Stimulated activated CD4-positive, alpha-beta T cell treated with anti-CD3 and anti-CD28 coated beads, Interleukin-12 subunit alpha, Interleukin-12 subunit beta, amount 100 ng/mL, for 48 hours (primary cell): ENCODE measurements at places on chromosomes 5 and 9.

GRCh38 chr5:52767217-52767743 is 20.4 kb upstream of the ITGA1 start:
- no peak for DNase-seq

DNA sequence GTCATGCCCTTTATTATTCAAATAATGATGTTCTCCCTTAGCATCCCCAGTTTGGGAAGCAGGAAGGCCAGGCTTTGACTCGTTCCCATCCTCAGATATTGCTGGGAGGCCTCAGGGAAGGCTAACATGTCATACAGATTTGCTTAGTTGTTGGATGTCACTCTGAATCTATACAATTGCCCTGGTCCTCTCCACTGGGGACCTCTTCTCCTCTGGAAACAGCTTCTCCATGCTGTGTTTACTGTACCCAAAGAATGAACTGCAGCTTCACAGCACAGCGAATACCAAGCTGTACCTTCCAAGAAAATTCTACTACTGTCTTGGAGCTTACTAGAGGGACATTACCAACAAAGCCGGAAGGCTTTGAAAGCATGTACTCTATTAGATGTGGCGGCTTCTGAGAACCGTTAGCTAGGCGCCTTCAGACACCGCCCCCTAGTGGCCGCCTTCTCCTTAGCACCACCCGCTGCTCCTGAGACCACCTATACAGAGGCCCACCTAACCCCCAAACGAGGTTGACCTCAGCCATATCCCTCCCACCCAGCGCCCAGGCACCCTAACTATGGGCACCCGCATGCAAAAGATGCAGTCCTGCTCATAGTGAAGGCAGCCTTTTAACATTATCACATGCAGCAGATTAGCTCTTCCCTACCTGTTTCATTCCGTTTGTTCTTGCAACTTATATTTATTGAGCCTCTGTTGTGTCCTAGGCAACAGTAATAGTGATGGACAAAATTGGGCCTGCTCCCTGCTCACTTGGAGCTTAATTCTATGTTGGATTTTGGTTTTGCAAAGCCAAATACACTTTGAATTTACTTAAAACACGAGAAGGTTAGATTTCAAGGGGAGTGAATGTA is 34.9 kb upstream of the FOXI1 start:
- no peak for DNase-seq

DNA sequence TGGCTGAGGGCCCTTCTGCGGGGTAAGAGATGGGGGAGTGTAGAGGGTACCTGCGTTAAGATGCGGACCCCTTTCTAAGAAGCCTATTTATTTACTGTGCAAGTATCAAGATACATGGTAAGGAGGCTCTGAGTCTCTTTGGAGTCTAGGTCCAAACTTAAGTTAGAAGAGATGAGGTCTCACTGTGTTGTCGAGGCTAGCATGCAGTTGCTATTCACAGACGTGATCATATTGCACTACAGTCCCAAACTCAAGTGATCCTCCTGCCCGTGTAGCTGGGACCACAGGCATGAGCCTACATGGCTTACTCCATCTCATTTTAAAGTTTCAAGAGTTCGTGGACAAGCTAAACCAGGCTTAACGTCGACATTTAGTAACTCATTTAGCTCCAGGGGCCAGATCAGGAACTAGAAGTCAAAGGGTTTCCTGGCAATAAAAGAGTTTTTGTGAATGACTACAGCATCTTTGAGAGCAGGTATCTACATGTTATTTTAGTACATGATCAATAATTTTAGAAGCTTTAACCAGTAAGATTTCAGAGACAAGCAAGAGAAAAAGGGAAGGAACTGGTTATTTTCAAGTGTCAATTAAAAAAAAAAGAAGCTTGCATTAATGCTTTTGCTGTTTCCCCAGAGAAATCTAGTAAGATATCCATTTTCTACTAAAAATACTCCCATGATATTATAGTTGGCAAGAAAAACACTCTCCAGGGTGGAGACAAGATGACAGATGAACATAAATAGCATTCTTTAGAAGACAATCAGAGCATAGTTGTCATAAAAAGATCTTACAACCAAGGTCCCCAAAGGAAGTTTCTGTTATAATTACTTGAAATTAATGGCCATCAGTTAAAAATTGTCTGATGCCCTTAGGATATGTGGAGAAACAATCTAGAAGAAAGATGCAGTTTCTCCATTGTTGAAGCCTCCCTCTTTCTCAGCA is 141.3 kb downstream of the SCAMP1 start:
- DNase-seq, result no peak

DNA sequence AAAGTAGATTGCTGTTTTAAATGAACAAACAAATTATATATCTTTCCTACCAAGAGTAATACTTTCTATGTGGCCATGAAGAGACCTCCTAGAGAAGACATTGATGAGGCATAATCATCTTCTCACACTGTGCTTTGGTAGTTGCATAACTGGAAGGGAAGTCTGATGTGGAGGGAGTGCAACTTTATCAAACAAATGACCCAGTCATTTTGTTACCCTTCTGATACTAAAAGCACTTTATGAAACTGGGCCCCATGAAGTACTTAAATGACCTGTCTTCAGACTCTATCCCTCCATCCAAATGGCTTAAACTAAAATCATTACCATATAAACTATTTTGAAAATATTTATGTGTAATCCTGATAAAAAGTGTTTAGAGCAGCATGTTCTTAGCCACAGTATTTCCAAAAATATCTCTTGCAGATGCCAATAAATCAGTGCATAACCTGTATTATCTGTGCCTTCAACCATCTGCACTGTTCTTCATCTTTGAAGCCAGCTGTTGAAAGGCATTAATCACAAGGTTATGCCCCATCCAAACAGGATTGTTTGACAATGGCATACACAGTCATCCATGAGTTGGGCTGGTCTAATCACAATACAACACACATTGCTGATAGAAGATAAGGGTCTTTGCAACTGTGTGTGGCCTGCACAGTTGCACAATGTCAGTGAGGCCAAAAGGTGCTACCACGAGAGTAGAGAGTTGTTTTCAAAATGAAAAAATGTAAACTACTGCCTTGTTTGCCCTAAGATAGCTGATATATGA is 31.9 kb upstream of the MIER3 start:
- DNase-seq, result no peak

DNA sequence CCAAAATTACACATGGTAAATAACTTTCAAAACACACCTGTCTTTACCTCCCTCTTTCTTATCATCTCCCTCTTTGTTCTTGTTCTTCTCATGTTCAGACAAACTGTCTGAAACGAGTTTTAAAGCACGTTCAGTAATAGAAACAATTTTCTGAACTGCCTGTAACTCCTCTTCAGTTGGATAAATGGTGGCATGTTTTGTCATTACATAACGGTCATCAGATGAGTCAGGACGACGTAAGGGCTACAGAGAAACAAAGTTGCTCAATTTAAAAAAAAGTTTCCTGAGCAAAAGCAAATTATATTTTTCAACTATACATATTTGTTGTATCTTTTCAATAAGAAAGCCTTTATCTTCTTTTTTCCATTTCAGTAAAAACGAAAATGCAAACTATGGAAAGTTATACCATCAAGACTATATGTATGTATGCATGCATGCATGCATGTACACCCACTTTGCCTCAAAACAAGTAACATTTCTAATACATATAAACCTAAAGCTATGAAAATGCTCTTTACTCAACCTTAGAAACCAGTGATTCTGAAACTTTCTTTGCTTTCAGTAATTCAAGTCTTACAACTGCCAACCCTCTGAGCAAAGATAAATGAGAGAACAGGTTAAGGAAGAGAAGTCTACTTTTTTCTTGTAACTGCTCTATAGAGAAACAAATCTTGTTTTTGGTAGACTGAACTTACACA is 56.0 kb downstream of the ZFR start:
- no peak for DNase-seq

- DNase-seq, result no peak
These were observed 40.8 kb upstream of the GNPDA1 start for GRCh38 chr5:142053426-142054151.

DNA sequence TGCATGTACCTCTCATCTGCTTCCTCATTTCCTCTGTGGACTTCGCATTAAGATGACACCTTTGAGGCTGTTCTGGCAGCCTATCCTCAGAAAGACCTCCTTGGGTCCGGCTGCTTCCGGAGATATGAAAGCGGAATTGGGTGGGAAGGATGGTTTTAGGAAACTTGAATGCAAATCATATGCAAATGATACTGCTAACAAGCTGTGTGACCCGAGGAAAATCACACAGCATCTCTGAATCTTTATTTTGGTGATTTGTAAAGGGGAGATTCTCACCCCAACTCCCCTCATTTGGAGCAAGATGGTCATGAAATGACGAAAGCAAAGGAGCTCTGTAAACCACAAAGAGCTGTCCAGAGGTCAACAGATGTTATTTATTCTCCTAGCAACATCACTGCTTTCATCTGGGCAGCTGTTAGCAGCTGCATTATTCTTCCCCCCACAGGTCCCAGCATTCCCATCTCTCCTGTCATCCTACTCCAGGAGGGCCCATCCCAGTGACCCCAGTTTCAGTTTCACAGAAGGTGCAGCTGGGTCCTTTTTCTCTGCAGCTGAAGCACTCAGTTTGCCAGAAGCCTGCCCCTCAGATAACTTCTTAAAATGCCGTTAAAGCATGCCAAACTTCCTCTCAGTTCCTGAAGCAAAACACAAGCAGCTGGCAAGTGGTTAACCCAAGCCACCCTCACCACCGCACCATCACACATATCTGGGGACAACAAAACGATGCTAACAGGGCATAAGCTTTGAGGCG is 269.5 kb downstream of the SEC61B start:
- no peak for DNase-seq

DNA sequence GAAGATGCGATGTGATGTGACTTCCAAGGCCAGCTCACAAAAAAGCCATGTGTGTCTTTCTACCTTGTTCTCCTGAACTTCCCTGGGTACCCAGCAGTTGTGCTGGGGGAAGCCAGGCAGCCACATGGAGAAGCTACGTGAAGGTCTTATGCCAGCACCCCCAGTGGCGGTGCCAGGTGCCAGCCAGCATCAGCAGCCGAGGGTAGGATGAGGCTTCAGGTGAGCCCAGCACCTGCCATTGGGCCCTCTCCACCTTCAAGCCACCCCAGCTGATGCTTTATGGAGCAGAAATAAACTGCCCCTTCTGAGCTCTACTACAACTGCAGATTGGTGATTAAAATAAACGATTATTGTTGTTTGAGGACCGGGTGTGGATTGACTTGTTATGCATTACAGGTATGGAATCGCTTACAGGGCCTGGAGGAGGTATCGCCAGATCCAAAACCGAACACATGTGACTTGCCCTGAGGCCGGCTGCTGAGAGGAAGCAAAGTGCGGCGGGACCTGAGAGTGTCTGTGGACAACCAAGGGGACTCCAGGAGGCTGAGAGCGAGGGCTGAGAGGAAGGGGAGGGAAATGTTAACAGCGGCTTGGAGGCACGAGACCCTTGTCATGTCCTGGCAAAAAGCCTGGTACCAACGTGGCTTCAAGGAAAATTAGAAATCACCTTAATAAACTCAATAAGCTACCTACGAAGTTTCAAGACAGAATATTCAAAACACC is 36.0 kb upstream of the OLFM1 start:
- DNase-seq, result no peak

DNA sequence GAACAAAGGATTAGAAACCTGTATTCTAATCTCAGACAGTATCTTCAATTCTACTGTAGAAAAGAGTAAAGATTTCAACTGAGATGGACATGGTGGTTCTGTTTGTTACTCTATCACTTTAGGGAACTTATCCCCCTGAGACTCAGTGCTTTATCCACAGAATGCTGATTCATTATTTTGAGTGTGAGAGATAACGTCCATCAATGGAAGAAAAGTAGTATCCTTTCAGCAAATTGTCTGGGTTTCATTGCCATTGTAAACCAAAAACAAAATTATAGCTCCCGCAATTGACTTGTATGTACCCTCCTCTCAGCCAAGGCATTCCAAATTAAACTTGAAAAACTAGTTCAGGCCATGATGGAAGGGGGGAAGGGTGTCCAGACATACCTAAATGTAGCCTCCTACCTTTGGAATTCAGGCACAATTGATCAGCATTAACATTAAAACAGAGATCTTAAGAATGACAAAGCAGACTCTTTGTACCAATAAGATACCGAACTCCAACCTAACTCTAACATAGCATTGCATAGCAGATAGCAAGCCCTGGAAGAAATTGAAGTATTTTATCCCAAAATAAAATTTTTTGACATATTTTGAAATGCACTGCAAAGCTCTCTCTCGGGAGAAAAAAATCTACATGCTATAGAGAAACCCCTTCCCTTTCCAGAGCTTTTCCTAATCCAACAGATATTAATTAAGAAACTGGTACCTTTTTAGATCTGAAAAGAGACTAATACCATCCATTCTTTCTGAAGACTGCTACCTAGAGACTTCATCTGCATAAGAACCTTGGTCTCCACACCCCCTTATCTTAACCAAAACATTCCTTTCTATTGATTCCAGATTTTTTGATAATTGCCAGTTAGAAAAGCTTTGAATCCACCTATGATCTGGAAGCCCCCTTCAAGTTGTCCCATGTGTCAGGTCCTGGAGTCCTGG is 1055.7 kb downstream of the PTPRD start:
- no peak for DNase-seq

- DNase-seq, result no peak
These were observed 87.1 kb downstream of the OSMR start for GRCh38 chr5:38932854-38933408.

GRCh38 chr9:470552-471194 is 256.0 kb downstream of the DOCK8 start:
- DNase-seq, result no peak

GRCh38 chr5:133360693-133361472 is 251.5 kb downstream of the FSTL4 start:
- no peak for DNase-seq

DNA sequence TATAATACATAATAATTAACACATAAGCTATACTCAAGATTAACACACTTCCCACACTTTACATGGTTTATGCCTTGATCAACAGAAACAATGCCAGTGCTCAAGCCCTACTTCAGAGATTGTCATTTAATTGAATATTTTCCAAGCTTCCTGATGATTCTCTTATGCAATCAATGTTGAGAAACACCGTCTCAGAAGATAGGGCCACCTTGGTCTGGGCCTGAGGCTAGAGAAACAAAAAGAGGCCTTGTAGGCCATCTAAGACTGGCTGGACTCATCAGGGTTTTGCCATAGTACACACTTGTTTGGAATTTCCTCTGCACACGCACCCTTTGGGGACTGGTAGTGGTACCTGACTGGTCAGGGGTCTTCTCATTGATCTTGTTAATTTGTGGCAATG is 16.3 kb downstream of the C9orf152 start:
- DNase-seq, result no peak

GRCh38 chr9:136180586-136180985 is 24.3 kb downstream of the LHX3 start:
- DNase-seq, result no peak

DNA sequence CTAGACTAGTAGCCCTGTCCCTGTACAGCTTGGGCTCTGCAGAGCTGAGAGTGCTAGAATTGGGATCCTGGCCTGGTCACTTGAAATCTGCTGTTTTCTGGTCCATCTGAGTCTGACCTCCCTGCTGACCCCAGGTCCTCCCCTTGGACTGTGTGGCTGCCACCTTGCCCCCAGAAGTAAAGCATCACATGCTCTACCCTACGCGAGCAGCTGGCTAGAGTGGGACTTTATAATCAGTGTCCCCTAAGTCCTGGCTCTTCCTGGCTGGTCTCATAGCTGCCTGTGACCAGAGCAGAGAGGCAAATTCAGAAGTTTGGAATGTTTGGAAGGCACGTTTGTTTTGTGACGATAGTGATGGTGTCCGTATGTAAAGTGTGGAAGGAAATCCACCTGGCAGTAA is 81.0 kb downstream of the ARHGEF28 start:
- no peak for DNase-seq
